ENCODE measurements at places on chromosomes 3 and 15.

- no peak for DNase-seq
Measured at GRCh38 chr3:176120507-176120906, 1076.8 kb downstream of the TBL1XR1 start.

DNA sequence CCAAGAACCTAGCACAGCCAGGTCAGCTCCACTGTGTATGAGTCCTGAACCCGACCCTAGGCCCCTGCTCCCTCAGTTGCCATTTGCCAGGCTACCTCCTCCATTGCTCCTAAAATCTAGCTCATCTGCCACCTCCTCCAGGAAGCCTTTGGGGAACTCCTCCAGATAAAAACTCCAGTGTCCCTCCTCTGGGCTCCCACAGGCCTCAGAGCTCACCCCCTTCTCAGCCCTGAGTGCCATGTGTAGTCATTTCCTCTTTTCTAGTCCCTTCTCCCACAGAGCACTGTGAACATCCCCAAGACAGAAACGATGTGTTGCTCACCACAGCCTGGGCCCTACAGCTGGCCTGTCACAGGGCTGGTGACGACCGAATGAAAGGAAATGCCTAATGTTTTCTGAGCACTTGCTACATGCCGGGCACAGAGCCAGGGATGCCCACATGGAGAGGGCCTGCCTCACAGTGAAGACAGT, 61.0 kb downstream of the IQSEC1 start:
- peak; percentile 77 for DNase-seq

- peak; percentile 41 for DNase-seq
Measured at GRCh38 chr3:16842272-16843270, 42.2 kb upstream of the PLCL2 start.

DNA sequence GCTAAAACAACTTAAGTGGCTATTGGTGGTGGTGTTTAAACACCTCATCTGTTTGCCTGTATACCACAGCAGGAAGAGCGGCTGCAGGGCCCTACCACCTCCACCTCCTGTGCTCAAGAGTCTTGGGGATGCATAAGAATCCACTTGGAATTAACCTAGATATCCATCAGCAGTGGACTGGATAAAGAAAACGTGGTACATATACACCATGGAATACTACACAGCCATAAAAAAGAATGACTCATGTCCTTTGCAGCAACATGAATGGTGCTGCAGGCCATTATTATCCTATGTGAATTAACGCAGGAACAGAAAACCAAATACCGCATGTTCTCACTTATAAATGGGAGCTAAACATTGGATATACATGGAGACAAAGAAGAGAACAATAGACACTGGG, 76.8 kb downstream of the SETMAR start:
- DNase-seq: no peak

GRCh38 chr3:95334461-95334860, 1271.6 kb downstream of the NSUN3 start:
- no peak for DNase-seq

GRCh38 chr3:51773529-51774056, 5.4 kb downstream of the IQCF6 start:
- DNase-seq: no peak

DNA sequence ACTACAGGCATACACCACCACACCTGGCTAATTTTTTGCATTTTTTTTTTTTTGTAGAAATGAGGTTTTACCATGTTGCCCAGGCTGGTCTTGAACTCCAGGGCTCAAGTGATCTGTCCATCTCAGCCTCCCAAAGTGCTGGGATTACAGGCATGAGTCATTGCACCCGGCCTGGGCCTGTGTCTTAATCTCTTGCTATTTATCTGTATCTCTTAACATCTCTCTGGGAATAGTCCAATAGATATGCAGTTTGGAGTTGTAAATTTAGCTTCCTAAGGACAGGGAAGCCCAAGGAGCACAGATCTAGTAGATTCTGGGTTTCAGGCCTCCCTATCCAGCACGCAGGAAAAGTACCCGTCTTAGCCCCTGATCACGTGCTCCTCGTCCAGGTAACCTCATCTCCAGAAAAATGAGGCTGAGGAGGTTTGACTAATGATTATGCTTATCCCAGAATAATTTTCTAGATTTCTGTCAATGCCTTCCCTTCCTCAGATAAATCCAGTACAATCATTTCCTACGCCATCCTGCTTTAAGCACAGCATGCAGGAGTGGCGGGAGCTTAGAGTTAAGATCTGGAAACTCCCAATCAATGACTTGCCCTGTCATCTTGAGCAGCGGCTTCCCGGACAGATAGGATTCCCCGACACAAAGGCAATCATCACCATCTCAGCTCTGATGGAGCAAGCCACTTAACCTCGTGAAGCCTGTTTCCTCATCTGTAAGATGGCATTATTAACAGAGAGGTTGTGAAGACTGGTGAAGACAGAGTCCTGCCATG, 12.3 kb upstream of the CTDSPL start:
- DNase-seq: no peak

GRCh38 chr3:155192957-155193746, 100.3 kb downstream of the STRIT1 start:
- DNase-seq: no peak

- no peak for DNase-seq
Measured at GRCh38 chr15:89356634-89357298, 22.1 kb upstream of the POLG start.

- DNase-seq: peak; percentile 64
Measured at GRCh38 chr3:9503283-9503682, 50.3 kb downstream of the LHFPL4 start.

- DNase-seq: no peak
Measured at GRCh38 chr15:72196409-72197040, 1.1 kb downstream of the GRAMD2A start.

GRCh38 chr15:95757171-95757570, 573.3 kb upstream of the NR2F2 start:
- no peak for DNase-seq

DNA sequence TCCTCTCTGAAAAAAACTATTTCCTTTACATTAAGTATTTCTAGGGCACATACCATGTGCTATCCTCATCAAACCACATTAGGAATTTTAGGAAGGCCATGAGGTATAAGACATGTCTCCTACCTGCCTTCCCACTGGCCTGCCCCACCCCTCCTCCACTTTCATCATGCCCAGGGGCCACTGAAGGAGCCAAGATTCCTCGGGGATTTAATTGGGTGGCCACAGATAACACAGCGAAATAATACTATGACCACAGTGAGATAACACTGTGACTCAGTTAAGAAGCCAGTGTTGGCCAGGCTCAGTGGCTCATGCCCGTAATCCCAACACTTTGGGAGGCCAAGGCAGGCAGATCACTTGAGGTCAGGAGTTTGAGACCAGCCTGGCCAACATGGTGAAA, 9.8 kb upstream of the BMF start:
- no peak for DNase-seq

GRCh38 chr15:69298697-69299441, at the start of gene PAQR5:
Gene PAQR5, plus strand, starts transcription at chr15:69298912. Its CDS starts 61,169 bp downstream, at chr15:69360081.
- peak; percentile 59 for DNase-seq

GRCh38 chr3:9630550-9631139, 18.7 kb upstream of the MTMR14 start:
- no peak for DNase-seq

All from left cardiac atrium (tissue), 4 donors.